GDM1 (cell line): ENCODE measurements at places on chromosomes 6 and 20.

GRCh38 chr20:9051508-9051907 lies 17.4 kb upstream of the PLCB4 start:
- DNase-seq = no peak

DNA sequence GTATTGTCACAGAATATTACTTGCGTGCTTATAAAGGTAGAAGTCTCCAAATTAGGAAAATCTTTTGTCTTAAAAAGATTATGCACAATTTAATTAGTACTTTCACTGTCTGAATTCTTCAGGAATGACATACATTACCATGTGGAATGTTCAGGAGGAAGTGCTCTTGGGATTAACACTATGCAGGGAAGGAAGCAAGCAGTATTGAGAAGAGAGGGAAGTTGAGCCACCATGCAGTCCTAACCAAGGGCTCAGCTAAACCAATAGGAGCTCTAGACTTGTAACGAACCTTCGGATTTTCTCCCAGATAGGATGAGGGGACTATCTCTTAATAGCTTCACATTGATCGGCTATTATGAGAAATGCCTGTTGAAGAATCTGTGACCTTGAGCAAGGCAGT lies 918.4 kb upstream of the MANEA start:
- DNase-seq = no peak

DNA sequence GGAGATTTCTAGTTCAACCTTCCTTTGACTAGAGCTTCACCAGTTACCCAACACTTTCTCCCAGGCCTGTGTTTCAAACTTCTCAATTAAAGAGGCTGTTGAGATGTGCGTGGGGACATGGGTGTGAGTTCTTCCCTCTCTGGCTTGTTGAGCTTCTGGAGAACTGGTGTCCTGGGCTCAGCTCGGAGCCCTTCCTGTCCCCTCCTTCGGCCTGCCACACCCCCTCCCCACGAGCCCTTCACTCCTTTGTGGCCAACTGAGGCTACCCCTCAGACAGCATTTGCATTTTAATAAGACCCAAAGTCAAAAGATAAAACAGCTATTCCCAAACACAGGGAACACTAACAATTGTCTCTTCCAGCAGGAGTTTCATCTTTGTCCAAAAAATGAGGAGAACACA lies 123.3 kb upstream of the MLN start:
- no peak for DNase-seq

DNA sequence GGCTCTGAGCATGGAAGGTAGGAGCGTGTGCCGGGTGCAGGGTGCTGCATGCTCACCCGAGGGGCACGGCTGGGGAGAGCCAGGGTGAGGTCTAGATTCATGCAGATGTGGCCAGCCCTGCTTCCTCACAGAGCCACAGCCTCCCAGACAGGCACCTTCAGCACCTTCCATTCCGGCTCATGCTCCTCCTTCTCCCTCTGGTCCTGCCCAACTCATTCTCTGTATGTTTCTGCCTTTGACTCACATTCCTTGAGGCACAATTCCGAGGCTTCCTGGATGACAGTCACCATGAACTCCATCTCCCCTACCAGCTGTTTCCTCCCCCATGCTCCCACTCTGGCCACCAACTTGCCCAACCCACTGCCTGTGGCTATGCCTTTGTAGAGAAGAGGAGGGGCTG lies 35.4 kb downstream of the DACT2 start:
- no peak for DNase-seq

GRCh38 chr6:145749632-145750031 lies 14.3 kb upstream of the EPM2A start:
- no peak for DNase-seq

DNA sequence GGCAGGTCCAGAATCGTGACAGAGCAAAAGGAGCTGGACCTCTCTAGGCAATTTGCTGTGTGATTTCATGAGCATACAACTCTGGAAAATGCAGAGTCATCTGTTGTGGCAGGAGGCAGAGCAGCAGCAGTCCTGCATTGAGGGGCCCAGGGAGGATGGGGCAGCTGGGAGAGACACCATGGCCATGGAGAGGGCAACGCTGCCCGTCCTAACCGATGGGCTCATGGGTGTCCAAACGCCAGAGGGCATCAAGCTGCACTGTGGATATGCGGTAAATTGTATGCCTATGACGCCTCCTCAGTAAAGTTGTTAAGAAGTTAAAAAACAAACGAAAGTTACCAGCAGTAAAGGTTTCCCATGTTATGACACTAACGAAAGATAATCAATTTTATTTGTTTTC lies 42.2 kb upstream of the DACT2 start:
- no peak for DNase-seq

GRCh38 chr6:47168180-47168579 lies 126.0 kb upstream of the ADGRF1 start:
- DNase-seq = no peak

- DNase-seq = no peak
These were observed 119.5 kb upstream of the CD93 start for GRCh38 chr20:23205611-23206041.

DNA sequence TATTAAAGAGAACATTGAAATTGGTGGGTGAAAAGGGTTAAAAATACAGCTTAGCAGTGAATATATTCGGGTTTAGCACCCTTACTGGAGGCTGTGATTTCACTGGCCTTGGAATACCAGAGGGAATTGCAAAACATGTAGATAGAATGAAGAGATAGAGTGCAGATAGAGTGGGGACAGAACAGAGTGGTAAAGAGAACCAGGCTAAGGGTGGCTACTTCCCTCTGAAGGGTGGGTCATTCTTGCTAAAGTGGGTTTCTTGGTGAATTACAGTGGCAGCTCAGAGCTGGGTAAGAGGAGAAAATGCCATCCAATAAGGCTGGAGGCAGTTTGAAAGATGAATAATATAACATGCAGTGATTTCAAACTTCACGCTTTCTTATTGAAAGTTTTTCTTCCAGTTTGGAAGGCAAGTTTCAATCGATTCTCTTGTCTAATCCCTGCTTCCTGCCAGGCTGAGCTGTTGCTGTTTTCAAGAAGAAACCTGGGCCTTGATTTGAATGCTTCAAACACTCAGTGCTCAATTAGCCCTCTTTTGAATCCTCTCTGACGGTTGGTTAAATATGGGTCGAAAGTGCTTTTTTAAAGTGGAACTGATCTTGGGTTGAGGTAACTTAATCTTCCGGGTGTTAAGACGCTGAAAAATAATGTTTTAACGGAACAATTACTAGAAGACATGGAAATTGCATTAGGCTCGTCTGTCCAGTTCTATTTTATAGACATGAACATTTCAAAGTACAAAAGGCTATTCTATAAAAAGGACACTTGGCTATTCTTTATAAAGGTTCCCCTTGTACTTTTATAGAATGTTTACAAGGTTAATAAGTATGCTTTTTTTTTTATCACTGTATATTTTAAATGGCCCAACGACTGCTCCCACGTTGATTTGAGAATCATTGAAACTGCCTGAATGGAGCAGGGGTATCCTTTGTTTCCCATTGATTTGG lies 203.3 kb downstream of the BCAS1 start:
- DNase-seq = no peak

- DNase-seq = no peak
These were observed 43.0 kb downstream of the TIAM2 start for GRCh38 chr6:155038104-155038503.

- DNase-seq = no peak
These were observed 947.4 kb upstream of the CITED2 start for GRCh38 chr6:140321891-140322290.

DNA sequence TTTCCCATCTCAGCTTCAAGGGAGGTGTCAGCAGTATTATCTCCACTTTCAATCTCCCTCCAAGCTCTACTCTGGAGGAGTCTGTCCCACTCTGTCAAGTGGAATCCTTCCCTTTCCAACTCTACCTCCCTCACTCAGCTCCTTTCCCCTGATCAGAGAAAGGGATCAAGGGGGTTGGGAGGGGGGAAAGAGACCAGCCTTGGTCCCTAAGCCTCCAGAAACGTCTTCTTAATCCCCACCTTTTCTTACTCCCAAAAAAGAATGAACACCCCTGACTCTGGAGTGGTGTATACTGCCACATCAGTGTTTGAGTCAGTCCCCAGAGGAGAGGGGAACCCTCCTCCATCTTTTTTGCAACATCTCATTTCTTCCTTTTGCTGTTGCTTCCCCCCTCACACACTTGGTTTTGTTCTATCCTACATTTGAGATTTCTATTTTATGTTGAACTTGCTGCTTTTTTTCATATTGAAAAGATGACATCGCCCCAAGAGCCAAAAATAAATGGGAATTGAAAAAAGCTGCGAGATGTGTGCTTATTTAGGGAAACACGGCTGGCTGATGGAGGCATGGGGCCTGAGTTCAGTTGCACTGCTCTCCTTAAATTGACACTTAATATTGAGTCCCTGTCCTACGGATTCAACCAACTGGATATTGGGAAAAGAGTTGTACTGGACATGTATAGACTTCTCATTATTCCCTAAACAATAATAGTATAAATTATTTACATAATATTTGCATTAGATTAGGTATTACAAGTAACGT lies 4.9 kb downstream of the TUBB start:
- no peak for DNase-seq

- DNase-seq = no peak
These were observed 105.8 kb downstream of the ALDH8A1 start for GRCh38 chr6:134844120-134844519.

DNA sequence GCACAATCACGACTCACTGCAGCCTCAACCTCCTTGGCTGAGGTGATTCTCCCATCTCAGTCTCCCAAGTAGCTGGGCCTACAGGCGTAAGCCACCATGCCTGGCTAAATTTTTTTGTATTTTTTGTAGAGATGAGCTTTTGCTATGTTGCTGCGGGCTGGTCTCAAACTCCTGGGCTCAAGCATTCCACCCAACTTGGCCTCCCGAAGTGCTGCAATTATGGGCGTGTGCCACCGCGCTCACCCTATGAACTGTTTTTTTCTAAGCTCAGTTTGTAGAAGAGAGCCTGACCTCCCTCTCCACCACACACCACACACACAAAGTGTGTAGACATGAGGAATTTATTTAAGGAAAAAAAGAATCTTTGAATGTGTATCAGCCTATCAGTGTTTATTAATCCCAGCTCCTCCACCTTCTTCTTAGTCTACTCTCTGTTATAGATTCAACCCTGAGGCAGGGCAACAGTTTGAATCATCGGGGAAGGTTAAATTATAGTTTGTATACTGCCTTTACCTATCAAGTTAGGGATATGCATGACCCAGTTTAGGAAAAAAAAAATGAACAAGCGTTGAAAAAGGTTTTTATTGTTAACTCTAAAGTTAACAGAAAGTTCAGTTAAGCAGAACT lies 74.1 kb downstream of the PLEKHG1 start:
- no peak for DNase-seq
